ENCODE measurements at places on chromosomes 7 and 10. TPM values are rescaled to one million over a fixed set of nuclear protein-coding genes. Genes with fewer than 3 reads are reported as not detected.

IFIT1B gene
- not detected for total RNA-seq

SLC26A5 gene
- total RNA-seq = not detected

FANK1 gene
- 0.46 TPM for total RNA-seq

THSD7A gene
- not detected for total RNA-seq

LIPN gene
- not detected for total RNA-seq

HMX3 gene
- 0.24 TPM for total RNA-seq

OR2A5 gene
- not detected for total RNA-seq

ZNF775 gene
- 6.0 TPM for total RNA-seq

ALKBH4 gene
- total RNA-seq = 7.8 TPM

PRKCQ gene
- total RNA-seq = 45.2 TPM

MCM10 gene
- total RNA-seq = 74.2 TPM

ADAM22 gene
- 2.2 TPM for total RNA-seq

SFTPA1 gene
- not detected for total RNA-seq

GPR26 gene
- not detected for total RNA-seq

SPDYE2B gene
- total RNA-seq = not detected

TRRAP gene
- 44.3 TPM for total RNA-seq

CYP3A4 gene
- not detected for total RNA-seq

STAMBPL1 gene
- total RNA-seq = 27.9 TPM

JCAD gene
- total RNA-seq = 0.05 TPM

ADAMTS14 gene
- total RNA-seq = not detected

PON1 gene
- not detected for total RNA-seq

DOCK1 gene
- total RNA-seq = 0.29 TPM

OPALIN gene
- not detected for total RNA-seq

ING3 gene
- total RNA-seq = 23.5 TPM
